ENCODE measurements at places on chromosomes 3 and 15.

DNA sequence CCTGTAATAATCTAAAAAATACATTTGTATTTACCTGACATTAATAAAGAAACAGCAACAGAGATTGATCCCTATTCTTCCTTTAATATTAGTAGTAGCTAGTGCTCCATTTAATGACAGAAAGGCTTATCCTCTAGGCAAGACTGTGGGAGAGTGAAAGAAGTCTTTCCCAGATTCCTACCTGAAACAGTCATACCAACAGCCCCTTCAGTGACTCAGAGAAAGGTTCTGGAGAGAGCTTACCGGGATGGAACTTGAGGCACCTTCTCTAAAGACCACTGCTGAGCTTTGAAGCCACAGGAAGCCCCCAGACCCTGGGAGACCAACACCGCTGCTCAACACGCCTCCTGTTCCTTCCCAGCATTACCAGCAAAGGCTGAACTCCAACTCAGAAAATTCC is 66.9 kb upstream of the FGF12 start:
- no peak for DNase-seq

DNA sequence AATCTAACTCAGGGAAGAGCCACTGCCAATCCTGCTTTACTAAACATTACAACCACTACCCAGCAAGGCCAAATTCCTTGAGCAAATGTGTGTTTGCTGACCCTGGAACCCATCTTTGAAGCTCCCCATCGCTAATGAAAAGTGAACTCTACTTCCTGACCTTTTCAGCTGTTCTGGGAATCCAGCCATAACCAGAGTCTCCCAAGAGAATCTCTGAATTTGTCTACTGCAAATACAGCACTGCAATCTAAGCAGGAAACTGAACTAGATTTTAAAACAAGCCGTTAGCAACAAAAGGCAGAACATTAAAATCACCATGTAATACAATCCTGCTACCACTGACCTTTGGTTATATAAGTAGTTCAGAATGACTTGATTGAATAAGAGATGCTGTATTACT is 309.2 kb downstream of the MAGI1 start:
- DNase-seq: no peak

DNA sequence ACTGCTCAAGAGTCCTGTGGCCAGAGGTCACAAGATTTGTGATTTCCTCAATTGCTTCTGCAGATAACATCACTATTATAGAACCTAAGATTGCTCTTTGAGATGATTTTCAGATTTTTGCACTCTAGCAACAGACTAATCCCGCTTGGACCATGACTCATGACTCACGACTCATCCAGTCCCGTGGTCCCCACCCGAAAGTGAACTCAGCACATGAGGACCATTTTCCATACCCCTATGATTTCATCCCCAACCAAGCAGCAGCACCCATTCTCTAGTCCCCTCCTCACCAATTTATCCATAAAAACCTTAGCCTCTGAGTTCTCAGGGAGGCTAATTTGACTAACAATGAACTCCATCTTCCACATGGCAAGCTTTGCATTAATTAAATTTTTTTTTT is 106.3 kb upstream of the ALCAM start:
- DNase-seq: no peak

- no peak for DNase-seq
These were observed 58.1 kb downstream of the SUMF1 start for GRCh38 chr3:4408958-4409357.

DNA sequence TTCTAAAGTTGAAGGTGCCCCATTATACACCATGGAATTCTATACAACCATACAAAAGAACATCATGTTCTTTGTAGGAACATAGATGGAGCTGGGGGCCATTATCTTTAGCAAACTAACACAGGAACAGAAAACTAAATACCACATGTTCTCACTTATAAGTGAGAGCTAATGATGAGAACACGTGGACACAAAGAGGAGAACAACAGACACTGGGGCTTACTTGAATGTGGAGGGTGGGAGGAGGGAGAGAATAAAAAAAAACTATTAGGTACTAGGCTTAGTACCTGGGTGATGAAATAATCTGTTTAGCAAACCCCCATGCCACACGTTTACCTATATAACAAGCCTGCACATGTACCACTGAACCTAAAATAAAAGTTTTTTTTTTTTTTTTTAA is 342.7 kb downstream of the PLCL2 start:
- no peak for DNase-seq

GRCh38 chr15:69653306-69653705 is 200.7 kb downstream of the RPLP1 start:
- no peak for DNase-seq

GRCh38 chr3:184110316-184110725 is 13.5 kb downstream of the HTR3E start:
- no peak for DNase-seq

DNA sequence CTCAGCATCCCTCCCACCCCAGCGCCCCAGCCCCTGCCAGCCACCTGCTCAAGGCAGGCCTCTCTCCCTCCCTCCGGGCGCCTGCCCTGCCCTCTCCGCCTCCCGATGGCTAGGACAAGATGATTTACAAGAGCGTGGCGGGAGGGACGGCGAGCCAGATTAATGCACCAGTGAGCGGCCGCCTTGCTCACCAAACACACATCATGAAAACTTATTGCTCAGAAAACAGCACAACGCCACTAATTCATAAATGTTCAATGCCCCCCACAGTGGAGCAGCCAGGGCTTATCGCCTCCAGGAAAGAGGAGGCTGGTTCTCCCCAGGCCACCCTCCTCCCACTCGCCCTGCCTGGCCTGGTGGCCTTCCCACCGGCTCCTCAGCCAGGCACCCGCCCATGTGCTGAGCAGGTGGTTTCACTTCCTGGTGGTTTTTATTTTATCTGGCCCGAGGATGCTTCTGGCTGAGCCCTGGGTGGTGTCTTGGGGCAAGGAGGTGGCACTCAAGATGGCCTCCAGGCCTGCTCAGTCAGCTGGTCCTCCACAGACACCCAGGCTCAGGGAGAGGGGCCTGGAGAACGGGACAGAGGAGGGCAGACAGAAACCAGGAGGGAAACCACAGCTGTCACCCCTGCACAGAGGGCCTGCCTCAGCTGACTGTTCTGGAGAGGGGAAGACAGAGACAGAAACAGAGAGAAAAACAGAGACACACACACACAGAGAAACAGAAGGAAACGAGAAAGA is 284.9 kb downstream of the UACA start:
- no peak for DNase-seq

GRCh38 chr3:131218196-131218595 is 163.4 kb upstream of the NUDT16 start:
- DNase-seq: no peak

DNA sequence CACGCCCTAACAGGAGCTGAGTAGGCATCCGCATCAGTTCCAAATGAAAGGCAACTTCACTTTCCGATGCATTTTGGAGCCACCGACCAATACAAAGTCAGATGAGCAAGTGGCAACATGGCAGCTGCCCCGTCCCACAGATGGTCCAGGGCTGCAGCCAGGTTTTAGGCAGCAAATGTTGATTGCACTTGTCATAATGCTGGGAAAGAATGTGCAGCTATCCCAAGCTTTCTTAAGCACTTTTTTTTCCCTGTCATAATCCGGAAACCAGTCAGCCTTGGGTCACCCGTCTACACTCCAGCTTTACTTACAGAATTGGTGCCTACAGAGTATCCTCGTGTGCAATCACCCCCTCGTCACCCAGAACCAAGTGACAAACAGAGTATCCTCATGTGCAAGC is 147.7 kb downstream of the CHSY1 start:
- no peak for DNase-seq

GRCh38 chr3:23644099-23644498 is 161.7 kb upstream of the UBE2E1 start:
- no peak for DNase-seq

DNA sequence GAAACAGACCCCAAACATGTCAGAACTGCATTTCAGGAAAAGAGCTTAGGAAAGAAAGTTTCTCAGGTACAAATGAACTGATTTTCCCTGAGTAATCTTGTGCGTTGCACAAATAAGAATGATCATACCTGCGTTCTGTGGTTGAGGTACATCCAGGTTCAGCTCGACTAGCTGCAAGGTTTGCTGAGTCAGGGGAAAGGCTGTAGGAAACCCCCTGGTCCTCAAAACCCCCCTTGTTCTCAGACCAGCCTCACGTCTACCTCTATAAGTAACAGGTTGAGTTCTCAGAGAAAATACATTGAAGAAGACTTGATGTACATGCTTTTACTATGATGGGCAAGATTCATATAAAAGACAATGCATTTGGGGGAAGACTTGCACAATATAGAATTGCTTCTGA is 137.7 kb upstream of the ICE2 start:
- no peak for DNase-seq

DNA sequence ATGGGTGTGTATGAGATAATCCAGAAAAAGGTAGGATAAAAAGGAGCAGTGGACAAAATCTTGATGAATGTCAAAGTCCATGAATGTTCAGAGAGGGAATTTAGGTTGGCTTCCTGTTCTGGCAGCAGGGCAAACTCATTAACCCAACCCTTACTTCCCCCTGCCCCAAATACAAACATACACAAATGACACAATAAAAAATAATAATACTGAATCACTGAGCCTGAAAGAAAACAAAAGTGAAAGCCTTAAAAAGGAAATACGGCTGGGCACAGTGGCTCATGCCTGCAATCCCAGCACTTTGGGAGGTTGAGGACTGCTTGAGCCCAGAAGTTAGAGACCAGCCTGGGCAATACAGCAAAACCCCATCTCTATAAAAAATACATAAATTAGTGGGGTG is 62.9 kb downstream of the GPR176 start:
- no peak for DNase-seq

DNA sequence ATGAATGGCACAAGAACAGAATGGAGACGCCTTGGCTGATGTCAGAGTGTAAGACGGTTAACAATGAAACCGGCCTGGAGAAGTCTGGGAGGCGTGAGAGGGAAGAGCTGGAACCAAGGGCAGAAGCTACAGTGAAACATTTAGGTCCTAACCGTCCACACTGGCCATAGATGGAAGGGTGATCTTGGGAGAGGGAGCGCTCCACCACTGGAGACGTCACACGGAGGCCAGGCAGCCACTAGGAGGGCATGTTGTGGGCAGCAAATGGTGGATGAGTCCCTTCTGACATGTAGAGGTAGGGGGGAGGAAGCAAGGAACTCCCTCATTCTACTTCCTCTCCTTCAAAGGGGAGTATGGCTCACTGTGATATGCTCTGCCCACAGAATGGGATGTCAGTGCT is 23.8 kb downstream of the FEM1B start:
- no peak for DNase-seq

GRCh38 chr15:29822684-29823459 is 604 bp upstream of the TJP1 start:
- DNase-seq: no peak

- DNase-seq: no peak
These were observed 287.5 kb downstream of the MAGI1 start for GRCh38 chr3:65751123-65751700.

Data from stimulated activated CD8-positive, alpha-beta memory T cell treated with anti-CD3 and anti-CD28 coated beads, Interleukin-4, amount 100 ng/mL, for 4 hours (primary cell).